Stimulated activated CD8-positive, alpha-beta memory T cell treated with anti-CD3 and anti-CD28 coated beads, Interleukin-7, amount 100 ng/mL, for 48 hours (primary cell): ENCODE measurements at places on chromosomes 3 and 15.

DNA sequence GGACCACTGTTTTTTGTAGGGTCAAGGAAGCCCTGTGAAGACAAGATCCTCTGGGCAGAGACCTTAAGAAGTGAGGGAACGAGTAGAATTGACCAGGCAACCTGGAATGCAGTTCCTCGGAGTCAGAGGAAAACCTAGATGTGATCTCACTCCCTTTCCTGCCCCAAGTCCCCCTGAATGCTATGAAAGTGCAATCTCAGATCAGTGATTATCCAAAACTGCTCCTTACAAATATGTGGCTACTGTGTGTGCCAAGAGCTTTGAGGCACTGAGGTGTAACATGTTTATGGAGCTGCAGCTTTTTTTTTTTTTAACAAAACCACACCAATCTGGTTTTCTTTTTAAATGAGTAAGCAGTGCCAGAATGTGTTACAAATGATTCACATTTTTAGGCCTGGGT, 35.8 kb downstream of the THSD4 start:
- DNase-seq: no peak

DNA sequence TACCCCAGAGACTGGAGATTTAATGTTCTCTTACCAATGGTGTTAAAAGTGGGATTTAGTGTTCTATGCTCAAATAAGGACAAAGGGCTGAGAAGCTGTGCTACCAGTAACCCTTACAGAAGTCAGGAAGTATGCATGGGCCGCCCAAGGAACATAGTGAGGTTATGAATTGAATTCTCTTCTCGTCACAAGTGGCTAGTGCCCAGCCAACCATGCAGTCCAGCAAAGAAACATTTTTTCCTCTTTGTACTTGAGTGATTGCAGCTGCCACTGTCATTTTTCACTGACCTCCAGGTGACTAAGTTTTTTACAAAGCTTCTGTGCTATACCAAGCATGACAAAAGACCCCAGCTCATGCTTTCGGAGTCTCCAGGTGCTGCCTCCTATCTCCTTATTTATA, 110.6 kb upstream of the DCBLD2 start:
- no peak for DNase-seq

GRCh38 chr3:52800079-52800478, 5.5 kb downstream of the ITIH3 start:
- no peak for DNase-seq

DNA sequence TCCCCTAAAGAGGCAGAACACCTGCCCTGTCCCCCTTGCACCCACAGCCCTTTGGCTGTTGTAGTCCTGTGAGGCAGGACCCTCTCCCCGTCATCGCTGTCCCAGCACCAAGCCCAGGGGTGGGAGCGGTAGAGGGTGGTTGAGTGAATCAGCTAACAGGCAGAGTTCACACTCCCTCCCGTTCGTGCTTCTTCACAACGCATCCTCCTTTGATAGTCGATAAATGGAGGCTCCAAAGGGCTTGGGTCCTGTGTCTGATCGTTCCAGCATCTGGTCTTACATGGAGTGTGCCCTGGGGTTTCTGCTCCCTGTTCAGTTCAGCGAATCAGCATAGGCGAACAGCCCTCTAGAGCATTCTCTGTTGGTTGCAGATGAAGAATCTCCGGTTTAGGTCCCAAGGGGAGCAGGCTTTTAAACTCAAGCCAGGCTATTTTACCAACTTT, 820 bp upstream of the HMCES start:
- no peak for DNase-seq

GRCh38 chr3:56855856-56856512, 54.2 kb upstream of the ARHGEF3 start:
- DNase-seq: no peak

DNA sequence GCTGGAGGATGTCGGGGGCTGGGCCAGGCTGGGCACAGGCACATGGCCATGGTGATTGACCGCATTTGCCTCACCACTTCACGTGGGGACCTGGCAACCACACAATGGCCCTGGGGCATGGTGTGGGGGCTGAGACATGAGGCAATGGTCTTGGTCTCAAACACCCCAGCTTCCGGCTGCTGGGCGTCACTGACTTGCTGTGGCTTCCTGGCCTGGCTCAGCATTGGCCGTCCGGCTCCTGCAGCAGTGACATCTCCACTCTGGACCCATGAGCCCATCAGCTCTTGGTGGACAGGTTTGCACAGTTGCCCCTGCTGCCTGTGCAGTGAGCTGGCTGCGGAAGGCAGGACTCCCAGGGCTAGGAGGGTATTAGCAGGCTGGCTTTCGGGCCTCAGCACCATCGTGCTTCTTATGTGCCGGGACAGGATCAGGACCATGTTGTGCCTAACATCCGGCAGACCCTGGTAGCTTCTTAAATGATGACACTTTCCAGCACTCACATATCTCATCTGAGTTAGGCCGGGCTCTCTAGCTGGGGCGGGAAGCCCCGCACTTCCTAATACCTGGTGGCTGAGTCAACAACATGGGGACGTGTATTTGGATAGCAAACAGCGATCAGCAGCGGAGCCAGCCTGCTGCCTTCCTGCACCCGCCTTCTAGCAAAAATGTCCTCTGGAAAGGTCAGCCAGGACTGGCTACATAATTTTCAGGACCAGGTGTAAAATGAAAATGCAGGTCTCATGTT, 34.1 kb downstream of the ZNF710 start:
- no peak for DNase-seq

GRCh38 chr15:23690450-23690852, 3.3 kb upstream of the NDN start:
- no peak for DNase-seq

DNA sequence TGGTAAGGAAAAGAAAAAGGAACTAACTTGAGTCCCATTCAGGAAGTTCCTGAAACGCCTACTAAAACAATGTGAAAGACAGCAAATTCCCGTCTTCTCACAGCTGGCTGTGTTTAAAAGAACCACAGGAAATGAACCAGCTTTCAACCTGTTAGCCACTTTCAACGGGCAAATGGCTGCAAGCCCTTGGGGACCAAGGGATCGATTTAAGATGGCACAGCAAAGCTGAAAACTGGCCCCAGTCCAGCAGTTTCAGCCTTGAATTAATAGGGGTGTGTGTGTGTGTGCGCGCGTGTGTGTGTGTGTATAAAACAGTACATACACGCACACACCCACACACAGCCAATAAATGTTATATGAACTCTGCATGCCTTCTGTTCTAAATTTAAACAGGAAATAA, 168.7 kb upstream of the TMCO5A start:
- no peak for DNase-seq

GRCh38 chr3:41502481-41502880, 303.2 kb downstream of the CTNNB1 start:
- no peak for DNase-seq

GRCh38 chr3:122132949-122133540, 50.4 kb upstream of the CASR start:
- DNase-seq: no peak

- no peak for DNase-seq
Observed at GRCh38 chr3:37872413-37873160, 10.9 kb downstream of the CTDSPL start.

GRCh38 chr3:53843195-53844177, 2.7 kb downstream of the CHDH start:
- no peak for DNase-seq

DNA sequence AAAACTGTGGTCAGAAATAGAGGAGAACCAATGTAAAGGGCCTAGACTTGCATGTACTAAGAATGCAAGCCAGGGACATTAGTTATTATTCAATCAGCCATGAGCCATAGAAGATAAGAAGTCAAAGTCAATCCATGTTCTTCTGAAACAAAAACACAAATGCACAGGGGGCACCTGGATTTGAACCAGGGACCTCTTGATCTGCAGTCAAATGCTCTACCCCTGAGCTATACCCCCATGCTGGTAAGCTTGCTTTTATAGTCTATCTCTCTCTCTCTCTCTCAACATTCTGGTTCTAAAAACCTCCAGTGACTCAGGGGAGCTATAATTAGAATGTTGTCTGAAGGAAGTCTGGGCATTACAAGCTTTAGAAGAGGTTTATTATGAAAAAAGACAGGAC, 85.6 kb upstream of the ACP3 start:
- DNase-seq: no peak

- no peak for DNase-seq
Observed at GRCh38 chr3:144477593-144477992, 506.0 kb downstream of the DIPK2A start.

- no peak for DNase-seq
Observed at GRCh38 chr3:113153499-113154107, 57.8 kb upstream of the BOC start.

- DNase-seq: no peak
Observed at GRCh38 chr15:48500595-48500994, 144.9 kb downstream of the FBN1 start.

DNA sequence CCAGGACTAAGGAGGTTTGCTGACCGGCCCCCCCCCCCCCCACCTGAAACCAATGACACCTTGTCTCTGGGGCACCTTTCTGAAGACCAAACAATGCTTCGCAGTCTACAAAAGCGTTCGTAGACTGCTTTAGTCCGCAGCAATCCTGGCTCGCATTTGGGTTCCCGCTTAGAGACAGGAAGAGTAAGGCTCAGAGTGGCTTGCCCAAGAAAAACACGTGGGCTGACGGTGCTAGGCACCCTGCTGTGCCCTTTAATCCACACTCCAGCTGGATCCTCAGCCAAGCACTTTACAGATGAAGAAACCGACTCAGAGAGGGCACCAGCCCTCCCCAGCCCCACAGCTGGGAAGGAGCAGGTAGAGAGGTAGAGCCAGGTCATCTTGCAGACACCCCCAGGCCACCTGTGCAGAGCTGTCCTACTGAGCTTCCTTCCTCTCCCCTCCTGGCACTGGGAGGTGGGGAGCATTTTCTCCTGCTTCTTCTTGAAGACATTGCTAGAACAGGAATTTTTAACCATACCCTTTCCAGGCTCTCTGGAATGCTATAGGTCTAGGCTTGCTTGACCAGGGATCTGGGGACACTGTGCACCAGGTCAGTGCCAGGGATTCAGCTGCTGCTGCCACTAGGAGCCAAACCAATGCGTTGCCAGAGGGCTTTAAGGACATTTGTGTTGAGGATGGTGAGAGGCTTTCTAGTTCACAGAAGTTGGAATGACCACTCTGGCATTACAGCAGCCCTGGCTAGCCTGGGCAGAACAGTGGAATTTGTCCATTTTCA, 1.0 kb upstream of the KLF15 start:
- DNase-seq: no peak

- DNase-seq: no peak
Observed at GRCh38 chr3:4633078-4634004, 140.2 kb downstream of the ITPR1 start.

DNA sequence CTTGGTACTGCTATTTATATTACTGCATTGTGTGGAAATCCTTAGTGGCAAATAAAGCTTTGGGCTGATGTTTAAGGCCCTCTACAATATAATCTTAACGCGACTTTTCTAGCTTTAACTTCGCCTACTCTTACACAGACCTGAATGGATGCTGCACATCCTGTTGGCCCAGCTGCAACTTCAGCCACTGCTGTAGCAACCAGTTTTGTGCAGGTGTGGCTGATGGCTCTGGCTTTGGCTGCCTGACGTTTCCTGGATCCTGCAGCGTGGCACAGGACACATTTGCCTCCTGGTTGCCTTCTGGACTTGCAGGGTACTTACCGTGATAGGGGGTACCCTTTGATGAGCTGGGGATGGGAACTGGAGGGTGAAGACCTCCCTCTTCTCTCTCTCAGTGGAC, 20.2 kb upstream of the ERICH6 start:
- no peak for DNase-seq

DNA sequence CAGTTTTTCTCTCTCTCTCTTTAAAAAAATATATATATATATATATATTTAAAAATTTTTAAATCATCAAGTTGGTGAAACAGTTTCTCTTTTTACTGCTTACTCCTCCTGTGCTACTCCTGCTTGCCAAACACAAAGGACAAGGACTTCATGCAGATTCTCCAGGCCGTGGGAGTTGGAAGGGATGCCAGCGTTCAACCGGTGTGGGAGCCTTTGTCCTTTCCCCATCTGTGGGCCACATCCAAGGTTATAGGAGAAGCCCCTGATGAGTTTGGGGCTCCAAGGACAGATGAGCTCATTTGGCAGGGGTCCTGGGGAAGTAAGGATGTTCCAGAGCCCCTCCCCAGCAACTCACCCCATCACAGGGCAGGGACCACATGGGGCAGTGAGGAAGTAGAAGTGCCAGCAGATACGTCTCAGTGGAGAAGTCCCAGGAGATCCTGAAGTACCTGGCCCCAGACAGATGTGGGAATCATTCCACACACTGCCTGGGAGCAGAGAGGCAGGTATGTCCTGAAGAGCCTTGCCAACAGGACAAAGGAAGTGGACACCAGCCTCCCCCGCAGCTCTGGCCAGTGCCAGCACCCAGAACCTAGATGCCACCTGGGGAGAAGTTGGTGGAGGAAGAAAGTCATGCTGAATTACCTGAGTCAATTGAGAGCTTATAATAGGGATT, 36.6 kb downstream of the CCK start:
- DNase-seq: no peak

GRCh38 chr3:64848822-64849221, 161.0 kb upstream of the ADAMTS9 start:
- DNase-seq: no peak

DNA sequence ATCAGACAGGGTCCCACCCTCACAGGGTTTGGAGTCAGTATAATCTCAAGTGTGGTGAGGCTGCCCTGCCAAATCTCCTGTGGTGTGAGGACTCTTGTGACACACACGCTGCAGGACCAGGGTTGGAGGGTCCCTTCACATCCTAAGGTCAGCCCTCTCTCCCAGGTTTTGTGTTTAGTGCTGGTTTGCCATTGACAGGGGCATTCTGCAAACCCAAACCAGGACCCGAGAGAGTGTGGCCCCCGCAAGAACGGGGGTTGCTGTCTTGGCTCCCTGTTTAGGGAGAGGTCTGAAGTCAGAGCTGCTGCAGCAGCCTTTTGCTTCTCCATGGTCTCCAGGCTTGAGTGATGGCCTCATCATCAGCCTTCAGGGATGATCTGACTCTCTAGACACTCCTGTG, 14.7 kb downstream of the FAM107A start:
- DNase-seq: no peak

DNA sequence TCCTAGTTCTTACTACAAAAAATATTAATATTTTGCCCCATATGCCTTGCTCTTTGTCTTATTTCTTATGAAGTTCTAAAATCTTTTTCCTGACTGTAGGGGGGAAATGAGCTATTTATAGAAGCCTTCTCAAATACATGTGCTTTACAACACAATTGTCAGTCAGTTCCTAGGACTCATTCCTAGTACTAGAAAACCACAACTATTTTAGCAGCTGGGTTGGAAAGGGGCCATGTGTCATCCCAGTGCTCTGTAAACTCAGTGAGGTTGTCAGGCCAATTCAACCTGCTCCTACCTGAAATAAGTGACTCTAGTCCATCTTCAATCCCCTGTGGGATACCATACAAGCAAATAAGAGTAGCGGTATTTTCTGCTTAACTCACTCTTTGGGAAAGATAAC, 153.8 kb downstream of the ULK4 start:
- no peak for DNase-seq

GRCh38 chr3:40731445-40731844, 206.7 kb downstream of the ZNF621 start:
- no peak for DNase-seq

DNA sequence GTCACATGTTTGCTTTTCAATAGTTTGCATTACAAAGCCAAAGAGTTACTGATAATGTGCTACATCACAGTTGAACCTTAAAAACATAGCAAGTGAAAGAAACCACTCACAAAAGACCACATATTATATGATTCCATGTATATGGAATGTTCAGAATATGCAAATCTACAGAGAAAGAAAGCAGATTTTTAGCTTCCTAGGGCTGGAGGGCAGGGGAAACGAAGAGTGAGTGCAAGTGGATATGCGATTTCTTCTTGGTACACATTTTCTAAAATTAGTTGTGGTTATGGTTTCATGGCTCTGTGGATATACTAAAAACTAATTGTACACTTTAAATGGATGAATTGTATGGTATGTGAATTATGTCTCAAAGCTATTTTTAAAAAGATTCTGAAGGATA, 4.0 kb upstream of the GBE1 start:
- DNase-seq: no peak
